GM04503 (cell line): ENCODE measurements at places on chromosomes 1 and 21.
A peak's percentile ranks its signal among the peaks of the same experiment; 100 is the strongest.

DNA sequence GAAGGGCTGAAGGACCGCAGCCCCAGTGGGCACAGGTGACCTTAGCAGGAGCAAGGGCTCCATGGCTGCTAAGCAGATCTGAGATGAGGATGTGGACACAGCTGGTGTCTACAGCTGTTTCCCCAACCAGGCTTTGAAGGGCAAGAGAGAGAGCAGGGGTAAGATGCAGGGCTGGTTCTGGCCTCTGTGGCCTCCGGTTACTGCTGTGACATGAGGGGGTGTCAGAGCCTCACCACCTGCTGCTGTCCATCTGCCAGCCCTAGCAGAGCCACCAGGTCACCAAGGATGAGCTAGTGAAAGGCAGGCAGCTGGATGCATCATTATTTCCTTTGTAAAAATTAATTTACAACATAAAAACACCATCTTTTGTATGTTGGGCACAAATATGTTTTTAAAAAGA, 33.4 kb downstream of the OBSCN start:
- no peak for DNase-seq

DNA sequence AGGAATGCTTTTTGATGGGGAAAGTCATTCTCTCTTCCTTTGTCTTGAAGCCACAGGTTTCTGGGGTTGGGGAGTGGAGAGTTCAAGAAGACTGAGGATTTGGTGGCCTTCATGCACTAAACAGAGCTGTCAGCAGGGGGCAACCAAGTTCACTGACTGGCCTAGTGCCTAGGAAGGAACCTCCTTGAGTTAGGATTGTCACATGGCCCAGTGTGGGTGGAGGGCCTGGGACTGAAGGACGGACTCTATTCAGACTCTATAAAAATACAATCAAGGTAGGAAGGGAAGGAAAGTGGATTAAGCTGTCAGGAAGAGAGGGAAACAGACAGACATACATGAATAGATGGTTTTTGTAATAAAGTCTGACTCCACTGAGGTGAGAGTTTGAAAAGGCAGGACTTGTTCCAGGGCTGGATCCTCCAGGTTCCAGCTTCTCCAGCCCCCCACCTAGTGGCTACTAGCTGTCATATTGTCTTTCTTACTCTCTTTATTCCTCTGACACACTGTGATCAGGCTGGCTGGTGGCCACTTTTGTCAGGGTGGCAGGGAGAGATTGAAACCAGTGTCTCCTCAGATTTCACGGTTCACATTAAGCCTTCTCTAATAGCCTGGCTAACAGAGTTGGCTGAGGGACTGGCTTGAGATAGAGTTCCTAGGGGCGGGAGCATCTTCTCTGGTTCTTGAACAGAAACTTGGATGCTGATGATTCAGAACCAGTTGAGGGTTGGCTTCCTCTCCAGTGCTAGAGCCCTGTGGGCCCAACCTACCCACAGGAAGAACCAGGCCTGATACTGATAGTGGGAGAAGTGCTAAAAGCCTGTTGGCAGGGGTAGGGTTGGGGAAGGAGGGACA, 4.1 kb upstream of the SH3BGRL3 start:
- peak; percentile 96 for DNase-seq

DNA sequence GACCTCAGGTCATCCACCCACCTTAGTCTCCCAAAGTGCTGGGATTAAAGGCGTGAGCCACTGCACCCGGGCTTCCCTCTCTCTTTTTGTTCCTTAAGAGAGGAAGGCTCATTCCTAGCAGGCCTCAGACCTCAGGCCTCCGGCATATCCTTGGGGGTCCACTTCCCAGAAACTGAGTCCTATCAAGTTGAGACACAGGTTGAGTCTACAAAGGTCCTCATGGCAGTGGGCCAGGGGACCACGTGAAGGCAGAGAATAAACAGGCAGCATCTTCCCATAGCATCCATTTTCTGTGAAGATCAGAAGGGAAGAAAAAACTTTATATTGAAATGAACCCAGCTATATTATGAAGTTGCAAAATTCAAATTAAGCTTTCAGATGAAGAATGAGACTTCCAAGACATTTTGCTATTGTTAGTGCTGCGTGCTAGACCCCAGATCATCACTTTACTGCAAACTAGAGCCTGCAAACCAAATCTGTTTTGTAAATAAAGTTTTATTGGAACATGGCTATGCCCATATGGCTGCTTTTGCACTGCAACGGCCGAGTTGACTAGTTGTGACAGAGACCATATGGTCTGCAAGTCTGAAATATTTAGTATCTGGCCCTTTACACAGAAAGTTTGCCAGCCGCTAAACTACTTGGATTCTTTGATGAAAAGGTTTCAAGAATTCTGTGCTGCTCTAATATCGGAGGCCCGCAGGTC, 3.5 kb upstream of the CELA2A start:
- no peak for DNase-seq

GRCh38 chr1:67348586-67349252, 41.0 kb downstream of the IL12RB2 start:
- DNase-seq = no peak

DNA sequence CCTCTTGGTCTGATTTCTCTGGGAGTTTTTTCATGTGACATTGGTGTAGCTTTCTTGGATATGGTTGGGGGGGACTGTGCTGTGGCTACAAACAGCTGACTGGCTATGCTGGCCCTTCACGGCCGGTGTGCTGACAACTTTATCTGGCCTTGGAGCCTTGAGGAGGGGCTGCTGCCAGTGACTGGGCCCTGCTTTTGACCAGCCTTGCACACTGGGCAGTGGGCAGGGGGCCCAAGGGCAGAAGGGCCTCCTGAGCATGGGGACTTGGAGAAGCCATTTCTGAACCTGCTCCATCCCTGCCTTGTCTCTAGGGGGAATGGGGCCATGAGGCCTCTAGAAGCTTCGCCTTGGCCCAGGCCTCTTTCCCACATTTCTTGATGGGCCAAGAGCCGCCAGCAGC, 139.6 kb downstream of the CAMTA1 start:
- no peak for DNase-seq

- DNase-seq = peak; percentile 88
Observed at GRCh38 chr1:178629252-178630154, 95.5 kb upstream of the RALGPS2 start.

GRCh38 chr1:58753431-58753866, 30.4 kb downstream of the JUN start:
- no peak for DNase-seq

GRCh38 chr1:210722410-210723081, 393.8 kb downstream of the HHAT start:
- no peak for DNase-seq

DNA sequence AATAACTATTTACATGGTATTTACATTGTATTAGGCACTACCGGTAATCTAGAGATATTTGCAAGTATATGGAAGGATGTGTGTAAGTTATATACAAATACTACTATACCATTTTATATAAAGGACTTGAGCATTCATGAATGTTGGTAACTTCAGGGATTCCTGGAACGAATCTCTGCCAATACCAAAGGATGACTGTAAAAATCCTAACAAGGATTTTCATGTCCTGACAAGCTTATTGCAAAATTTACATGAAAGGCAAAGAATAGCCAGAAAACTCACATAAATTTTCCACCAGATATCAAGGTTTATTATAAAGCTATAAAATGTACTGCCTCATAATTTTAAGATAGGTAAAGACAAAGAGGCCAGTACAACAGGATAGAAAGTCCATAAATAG, 325.2 kb upstream of the NRIP1 start:
- no peak for DNase-seq

DNA sequence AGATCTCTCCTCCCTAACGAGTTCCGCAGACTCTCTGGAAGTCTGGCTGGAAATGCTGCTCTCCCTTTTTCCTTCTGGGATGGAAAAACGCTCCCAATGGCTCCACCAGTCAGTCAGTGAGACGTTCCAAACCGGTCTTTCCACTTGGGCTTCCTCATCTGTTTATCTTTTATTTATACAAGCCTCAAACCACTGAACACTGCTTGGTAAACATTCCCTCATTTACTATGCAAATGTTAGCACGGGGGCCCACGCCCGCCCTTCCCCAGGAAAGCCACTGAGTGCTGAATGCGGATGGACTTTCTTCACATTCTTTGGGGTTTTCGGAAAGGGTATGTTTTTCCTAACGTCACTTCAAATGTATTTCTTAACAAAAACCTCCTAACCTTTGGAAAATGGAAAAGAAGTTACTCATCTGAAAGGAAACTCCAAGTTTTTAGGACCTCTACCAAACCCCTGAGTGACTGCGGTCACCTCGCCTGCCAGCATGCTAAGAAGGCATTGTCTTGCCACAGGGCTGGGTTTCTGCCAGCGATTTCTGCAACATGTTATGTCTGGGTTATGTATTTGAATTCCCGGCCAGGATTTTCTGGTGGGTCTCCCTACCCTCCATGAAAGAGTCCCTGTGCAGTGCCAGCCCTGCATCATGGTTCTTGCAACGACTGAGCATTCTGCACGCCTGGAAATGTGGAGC, 14.0 kb upstream of the UMODL1 start:
- peak; percentile 86 for DNase-seq

DNA sequence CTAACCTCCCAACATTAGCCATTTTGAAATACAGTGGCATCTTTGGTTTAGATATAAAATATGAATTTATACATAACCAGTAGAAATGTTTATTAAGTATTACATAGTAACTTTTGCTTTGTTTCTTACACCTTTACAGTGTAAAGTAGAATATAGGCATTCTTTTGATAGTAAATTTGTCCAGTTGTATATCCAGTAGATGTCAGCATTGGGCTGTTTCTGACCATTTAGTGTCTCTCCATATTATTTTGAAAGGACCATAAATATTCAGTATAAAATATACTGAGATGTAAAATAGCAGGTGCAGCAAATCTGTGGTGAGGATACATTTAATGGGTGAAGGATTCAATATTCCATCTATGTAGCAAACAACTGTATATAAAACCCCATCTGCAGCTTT, 115.8 kb upstream of the ZRANB2 start:
- DNase-seq = no peak

DNA sequence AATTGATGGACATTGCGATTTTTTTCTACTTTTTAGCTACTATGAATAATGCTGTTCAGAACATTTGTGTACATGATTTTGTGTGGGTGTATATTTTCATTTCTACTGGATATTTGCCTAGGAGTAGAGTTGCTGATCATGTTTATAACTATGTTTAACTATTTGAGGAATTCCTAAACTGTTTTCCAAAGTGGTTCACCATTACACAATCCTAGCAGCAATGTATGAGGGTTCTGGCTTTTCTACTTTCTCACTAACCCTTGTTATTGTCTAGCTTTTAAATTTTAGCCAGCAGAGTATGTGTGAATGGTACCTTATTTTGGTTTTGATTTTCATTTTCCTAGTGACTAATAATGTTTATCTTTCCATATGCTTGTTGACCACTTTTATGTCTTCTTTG, 86.2 kb downstream of the ATG4C start:
- DNase-seq = peak; percentile 17

- no peak for DNase-seq
Observed at GRCh38 chr1:201476670-201477344, 7.8 kb upstream of the PHLDA3 start.

- DNase-seq = no peak
Observed at GRCh38 chr1:38258085-38258627, 211.6 kb upstream of the POU3F1 start.
